ENCODE measurements at places on chromosomes 13 and 19.

- no peak for DNase-seq
Measured at GRCh38 chr19:29040951-29041350, 172.0 kb downstream of the UQCRFS1 start.

- DNase-seq, result no peak
Measured at GRCh38 chr13:25602176-25602575, 230.4 kb downstream of the ATP8A2 start.

DNA sequence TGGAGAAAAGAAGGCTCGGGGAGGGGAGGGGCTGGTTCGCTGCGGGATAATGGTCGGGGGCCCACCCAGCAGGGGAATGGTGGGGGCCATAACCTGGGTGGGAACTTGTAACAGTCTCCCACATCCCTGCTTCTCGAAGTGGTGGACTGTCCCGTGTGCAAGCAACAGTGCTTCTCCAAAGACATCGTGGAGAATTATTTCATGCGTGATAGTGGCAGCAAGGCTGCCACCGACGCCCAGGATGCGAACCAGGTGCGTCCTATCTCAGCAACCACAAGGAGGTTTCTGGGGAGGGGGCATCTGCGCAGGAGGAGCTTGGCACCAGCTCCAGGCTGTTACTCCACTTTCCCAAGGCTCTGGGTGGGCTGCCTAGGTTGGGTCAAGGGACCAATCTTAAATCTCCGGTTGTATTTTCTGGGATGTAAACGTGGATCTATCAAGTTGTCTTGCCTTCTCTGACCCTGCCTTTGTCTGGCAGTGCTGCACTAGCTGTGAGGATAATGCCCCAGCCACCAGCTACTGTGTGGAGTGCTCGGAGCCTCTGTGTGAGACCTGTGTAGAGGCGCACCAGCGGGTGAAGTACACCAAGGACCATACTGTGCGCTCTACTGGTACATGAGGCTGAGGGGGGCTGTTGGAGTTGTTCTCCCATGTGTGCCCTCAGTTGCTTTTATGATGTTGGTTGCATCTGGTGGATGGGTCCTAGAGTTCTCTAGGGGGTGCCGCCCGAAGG is 1.6 kb downstream of the TRIM28 start:
- DNase-seq, result peak; percentile 22

DNA sequence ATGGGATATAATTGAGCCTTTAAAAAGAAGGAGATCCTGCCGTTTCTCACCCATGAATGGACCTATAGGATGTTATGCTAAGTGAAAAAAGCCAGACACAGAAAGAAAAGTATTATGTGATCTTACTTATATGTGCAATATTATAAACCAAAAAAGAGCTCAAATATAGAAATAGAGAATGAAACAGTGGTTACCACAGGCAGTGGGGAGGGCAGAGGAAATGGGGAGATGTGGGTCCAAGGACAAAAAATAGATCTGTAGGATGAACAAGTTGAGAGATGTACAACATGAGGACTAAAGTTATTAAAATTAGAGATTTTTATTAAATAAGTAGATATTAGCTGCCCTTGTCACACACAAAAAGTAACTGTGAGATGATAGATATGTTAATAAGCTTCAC is 29.1 kb downstream of the TDRD3 start:
- no peak for DNase-seq

- no peak for DNase-seq
Measured at GRCh38 chr19:51811344-51811743, 16.4 kb downstream of the FPR3 start.

DNA sequence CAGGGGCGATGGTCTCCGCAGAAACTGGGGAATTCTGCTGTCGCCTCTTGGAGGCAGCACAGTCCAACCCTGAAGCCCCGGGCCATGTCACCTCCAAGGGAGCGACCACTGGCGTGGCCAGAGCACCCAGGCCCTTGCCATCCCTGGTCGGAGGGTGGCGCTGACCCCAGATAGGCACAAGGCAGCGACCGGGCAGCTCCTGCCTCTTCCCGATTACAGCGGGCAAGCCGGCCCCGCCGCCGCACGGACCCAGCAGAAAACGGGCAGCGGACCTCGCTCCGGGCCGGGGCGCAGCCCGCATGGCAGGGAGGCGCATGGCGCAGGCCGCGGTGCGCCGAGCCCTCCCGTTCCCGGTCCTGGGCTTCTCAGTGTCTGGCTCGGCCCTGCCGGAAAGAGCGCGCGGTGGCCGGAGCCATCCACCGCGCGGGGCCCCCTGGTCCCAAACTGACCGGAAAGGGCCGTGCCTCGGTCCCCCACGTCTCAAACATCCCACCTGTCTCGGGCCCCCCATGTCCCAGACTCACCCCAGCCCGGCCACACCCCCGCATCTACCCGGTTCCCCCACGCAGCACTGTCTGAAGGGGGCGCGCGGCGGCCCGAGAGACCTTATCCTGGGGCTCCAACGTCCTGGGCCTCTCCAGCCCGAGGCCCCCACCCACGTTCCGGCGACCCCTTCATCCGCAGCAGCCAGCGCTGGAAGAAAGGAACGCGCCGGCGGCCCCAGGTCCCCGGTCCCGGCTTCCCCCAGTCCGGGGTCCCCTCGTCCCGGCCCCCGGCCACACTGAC is 727 bp downstream of the CERS1 start:
- no peak for DNase-seq

All from hematopoietic multipotent progenitor cell treated with erythropoietin and hydrocortisone succinate and interleukin-3 and kit ligand, for 17 days (in vitro differentiated cells).